ENCODE measurements at places on chromosomes 12 and 14.

DNA sequence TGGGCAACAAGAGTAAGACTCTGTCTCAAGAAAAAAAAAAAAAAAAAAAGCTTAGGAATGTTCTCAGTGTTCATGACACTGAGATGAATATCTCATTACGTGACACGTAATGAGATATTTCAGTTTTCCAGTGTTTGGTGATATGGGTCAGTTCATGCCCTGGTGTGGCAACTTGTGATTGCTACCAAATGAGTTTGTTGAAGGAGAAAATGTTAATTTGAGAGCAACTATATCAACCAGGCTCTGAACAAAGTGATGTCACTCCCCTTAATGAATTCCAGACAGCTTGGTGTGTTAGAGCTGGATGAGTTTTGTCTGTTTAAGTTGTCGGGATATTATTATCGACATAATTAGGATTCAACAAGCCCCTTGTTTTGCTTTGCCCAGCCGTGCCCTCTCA is 211.7 kb downstream of the DPF3 start:
- DNase-seq = no peak

GRCh38 chr12:46150735-46151134 is 118.1 kb downstream of the SLC38A1 start:
- no peak for DNase-seq

GRCh38 chr12:23536293-23536692 is 413.2 kb downstream of the SOX5 start:
- no peak for DNase-seq

DNA sequence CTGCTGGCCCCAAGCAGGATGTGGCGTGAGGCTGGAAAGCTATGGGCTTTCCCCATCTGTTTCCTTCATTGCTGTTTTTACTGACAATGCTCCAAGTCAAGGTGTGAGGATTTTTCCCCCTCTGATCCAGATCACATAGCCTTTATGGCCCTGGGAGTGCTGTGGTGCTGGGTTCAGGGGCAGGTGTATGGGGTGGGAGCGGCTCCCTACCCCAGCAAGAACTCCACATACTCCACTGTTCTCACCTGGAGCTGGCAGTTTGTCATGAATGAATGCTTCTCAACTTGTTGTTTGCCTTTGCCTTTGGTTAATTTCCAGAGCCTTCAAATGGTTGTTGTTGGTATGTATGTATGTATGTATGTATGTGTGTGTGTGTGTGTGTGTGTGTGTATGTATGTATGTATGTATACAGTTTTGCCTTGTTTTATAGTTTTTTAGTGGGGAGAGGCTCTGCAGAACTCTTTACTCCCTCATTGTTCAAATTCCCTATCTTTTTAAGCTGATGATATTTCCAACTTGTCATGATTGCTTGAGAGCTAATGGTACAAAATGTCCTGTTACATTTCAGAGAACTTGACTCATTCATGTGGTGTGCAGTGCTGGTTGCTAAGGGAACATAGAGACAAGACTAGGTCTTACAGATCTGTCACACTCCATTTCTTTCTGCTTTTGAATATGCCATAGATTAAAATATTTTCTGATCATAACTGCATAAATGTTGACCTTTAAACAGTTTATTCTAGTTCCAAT is 36.6 kb upstream of the ASPG start:
- DNase-seq = no peak

GRCh38 chr12:128940090-128940888 is 87.0 kb downstream of the GLT1D1 start:
- DNase-seq = no peak

DNA sequence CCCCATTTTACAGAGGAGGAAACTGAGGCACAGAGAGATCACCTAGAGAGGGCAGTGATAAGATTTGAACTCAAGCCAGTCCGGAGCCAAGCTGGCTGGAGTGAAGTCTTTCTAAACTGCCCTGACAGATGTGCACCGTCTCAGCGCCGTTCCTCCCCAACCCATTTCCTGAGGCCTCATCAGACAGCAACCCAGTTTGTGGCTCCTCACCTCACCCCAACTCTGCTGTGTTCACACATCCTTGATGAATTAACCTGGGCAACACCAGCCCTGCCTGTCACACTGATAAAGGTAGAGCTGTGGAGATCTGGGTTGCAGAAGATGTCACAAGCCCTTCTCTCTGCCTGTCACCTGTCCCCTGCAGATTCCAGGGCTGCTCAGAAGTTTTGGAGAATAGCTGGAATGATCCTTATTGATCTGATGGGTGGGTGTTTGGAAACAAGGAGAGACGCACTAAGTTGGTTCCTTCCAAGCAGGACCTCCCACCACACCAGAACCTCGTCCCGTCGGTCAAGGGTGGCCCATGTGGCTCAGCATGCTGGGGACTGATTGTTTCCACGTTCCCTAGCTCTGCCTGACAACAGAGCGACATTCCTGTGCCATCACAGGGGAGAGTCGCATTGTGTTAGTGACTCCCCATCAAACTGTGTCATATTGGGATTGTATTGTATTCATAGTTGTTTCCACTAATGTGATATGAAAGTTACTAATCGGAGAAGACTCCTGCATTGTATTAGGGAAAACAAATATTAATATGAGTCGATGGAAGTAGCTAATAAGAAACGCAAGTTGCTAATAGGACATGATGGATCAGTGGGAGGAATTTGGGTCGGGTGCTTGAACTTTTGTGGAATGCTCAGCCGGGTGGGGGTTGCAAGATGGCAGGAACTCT is 200.6 kb downstream of the PHETA1 start:
- no peak for DNase-seq

DNA sequence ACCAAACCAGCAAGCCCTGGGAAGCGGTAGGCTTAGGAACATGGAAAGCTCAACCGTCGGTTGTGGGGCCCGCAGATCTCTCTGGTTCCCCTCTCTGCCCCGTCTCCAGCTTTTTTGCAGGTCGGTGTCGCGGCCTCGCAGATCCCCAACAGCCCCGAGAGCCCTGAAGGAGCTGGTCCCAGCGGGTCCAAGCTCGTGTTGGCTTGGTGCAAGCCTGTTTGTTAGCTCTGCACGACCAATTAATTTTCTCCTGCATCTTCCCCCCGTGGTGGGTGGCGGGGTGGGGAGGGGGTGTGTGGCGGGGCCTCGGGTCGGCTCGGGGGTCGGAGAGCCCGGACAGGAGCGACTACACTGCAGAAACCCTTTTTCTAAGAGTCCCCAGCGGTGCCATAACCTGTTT is 449 bp upstream of the SLC24A4 start:
- DNase-seq = no peak

GRCh38 chr14:64983439-64984310 is 3.0 kb upstream of the FNTB start:
- DNase-seq = peak; percentile 15

- no peak for DNase-seq
Measured at GRCh38 chr14:77184396-77185092, 2.9 kb downstream of the TMEM63C start.

DNA sequence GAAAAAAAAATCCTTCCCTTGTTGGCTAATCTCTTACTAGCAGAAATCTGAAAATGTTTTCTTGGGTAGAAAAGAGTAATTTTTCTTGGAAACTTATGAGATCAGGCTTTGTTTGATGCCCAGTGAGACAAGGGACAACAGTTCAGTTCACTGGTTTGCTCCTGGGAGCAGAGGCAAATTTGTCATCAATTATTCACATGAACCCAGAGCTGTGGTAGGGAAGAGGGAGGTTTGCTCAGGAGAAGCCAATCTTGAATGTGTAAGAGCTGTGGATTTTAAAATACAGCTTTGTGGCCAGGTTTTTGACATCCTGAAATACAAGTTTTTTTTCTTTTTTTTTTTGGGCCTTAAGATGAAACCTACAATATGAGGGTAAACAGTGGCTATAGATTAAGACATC is 426.6 kb downstream of the ATP23 start:
- DNase-seq = no peak

DNA sequence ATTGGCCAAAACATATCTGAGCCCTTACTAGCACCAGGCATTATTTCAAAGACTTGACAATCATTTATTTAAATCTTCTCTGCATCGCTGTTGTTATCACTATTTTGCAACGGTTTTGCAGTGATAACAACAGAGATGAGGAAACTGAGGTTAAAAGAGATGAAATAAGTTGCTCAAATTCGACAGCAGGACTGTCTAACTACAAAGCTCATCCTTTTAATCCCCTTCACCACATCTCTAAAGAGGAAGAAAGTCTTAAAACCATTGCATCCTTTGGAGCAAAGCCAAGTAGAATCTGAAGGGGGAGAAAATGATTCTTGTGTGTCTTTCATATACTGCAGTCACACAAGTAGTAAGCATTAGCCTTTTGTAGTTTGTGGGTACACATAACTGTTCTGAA is 14.8 kb upstream of the ETNK1 start:
- no peak for DNase-seq

DNA sequence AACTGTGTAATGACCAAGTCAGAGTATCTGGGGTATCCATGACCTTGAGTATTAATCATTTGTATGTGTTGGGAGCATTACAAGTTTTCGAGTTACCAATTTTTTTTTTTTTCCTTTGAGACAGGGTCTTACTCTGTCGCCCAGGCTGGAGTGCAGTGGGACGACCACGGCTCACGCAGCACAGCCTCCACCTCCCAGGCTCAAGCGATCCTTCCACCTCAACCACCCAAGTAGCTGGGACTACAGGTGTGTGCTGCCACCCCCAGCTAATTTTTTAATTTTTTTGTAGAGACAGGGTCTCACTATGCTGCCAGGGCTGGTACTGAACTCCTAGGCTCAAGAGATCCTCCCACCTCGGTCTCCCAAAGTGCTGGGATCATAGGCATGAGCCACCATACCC is 19.7 kb downstream of the SSH1 start:
- no peak for DNase-seq

DNA sequence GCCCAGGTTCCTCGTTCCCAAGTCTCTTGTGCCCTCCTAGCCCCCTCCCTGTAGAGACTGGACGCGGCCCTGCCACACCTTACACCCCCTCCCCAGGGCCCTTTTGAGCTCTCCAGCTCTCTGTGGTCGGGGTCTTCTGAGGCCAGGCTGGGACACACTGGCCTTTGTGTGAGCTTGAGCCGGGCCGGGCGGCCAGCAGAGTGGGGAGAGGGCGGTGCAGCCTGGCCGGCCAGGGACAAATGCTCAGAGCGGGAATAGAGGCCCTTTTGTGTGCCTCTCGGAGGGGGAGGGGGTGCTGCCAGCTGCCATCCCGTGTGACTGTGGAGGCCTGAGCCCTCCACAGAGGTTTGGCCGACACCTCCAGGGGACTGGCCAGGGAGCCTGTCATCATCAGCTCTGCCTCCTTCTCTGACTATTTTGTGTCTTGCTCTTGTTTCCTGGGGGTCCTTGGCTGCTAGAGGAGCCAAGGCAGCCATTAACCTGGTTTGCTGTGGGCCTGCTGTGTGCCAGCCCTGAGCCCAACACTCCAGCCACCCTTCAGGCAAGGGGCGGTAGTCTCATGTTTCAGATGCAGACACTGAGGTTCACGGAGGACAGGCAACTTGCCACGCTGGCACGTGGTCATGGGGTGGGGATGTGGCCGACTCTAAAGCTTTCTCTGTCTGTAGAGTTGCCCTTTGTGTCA is 13.6 kb downstream of the FAM222A start:
- DNase-seq = peak; percentile 84

GRCh38 chr14:96235426-96235825 is 20.6 kb upstream of the BDKRB1 start:
- DNase-seq = no peak

DNA sequence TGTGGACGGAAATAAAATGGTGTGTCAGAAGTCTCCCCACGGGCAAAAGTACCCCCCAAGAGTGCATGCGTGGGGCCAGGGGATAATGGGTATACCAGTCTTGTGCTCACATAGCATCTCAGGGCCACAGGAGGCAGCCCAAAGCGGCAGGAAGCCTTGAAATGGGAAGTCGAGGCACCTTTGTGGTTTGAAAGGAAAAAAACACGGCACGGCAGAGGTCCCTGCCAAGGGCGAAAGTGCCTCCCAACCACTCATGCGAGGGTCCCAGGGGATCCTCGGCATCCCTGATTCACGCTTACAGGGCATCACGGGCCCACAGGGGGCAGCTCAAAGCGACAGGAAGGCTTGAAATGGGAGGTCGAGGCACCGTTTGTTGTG is 583.2 kb downstream of the ALG10 start:
- DNase-seq = no peak

DNA sequence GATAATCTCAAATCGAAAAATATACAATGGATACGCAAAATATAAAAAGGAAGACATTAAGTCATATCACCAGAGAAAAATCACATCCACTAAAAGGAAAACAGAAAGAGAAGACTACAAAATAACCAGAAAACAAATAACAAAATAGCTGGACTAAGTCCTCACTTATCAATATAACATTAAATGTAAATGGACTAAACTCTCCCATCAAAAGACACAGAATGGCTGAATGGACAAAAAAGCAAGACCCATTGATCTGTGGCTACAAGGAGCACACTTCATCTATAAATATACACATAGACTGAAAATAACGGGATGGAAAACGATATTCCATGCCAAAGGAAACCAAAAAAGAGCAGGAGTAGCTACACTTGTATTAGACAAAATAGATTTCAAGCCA is 161.0 kb upstream of the PRKD1 start:
- no peak for DNase-seq

DNA sequence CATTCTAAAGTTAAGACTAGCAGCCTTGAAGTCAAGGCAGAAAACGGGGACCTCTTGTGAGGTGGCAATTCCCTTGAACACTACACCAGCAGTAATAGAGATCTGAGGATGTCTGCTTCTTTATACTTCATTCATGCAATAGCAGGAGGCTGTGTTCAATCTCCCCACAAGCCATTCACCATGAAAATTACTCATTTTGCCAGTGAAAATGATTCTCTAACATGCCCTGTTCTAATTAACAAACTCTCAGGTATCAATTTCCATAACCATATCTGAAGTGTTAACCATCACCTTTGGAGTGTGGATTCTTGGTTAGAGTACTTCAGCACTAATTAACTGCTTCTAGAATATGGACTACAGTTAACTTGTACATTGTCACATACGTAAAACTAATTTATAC is 3.4 kb upstream of the GLIPR1 start:
- no peak for DNase-seq

DNA sequence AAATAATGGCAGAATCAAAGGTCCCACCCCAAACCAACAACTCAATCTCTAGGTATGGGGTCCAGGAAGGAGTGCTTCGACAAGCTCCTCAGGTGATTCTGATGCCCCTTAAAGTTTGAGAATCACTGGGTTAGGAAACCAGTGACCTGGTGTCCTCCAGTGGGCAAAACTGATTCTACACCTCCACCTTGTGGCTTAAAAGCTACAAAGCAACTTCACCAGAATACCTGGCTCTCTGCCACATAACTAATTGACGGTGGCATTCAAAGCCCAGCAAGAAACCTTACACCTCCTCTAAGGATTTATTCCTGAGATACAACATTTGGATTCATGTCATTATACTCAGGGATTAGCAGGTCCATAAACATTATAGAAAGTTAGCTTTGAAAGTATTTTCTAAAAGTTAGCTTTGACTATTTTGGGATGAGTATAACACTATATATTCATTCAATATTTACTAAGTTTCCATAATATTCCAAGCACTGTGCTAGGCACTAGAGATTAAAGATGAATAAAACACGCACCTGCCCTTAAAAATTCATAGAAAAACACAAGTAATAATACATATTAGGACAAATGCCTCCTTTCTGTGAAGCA is 45.4 kb downstream of the DCAF5 start:
- DNase-seq = no peak

DNA sequence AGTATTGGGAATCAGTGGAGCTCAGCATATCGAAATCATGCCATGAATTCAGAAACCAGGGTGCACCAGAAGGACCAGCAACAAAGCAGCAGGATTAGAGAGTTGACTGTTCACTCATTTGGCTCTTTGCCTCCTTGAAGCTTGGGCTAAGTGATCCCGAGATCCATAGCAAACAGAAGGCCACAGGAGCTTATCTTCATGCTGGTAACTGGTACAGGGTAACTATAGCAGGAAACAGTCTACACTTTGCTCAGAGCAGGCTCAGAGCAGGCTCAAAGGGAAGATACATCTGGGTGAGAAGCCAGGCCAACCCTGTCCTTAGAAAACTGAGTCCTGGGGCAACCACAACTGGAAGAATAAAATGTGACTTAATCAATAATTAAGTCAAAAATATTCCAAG is 111.1 kb downstream of the GRIN2B start:
- DNase-seq = no peak
